ENCODE measurements at places on chromosomes 5 and 9.

- no peak for DNase-seq
Measured at GRCh38 chr5:10335711-10336470, 17.6 kb upstream of the MARCHF6 start.

DNA sequence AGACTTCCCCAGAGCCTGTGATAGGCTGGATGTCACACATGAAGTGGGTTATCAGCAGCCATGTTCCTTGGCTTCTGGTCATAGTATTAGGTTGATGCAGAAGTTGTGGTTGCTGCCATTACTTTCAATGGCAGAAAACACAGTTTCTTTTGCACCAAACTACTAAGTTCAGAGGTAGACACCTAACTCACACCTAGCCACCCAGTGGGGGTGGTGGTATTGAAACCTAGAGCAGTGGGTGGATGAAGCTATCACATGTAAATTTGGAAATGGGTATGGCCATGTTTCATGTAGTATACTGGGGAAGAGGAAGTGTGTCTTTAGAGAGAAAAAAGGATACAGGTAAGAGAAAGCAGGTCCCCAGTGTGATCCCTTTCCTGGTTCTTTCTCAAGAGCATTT lies 347.9 kb upstream of the SEMA6A start:
- DNase-seq, result no peak

- DNase-seq, result no peak
Measured at GRCh38 chr9:131704141-131704983, 35.5 kb downstream of the RAPGEF1 start.

DNA sequence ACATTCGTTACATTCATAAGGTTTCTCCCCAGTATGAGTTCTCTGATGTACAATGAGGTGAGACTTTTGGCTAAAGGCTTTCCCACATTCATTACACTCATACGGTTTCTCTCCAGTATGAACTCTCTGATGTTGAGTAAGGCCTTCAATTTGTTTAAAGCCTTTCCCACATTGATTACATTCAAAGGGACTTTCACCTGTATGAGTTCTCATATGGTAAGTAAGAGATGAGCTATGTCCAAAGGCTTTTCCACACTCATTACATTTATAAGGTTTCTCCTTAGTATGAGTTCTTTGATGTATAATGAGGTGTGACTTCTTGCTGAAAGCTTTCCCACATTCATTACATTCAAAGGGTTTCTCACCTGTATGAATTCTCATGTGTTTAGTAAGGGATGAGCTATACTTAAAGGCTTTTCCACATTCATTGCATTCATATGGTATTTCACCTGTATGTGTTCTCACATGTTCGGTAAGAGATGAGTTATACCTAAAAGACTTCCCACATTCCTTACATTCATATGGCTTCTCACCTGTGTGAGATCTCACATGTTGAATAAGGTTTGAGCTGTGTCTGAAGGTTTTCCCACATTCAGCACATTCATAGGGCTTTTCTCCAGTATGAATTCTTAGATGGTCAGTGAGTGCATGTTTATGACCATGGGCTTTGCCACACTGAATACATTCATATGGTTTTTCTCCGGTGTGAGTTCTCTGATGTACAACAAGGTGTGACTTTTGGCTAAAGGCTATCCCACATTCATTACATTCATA lies 13.5 kb downstream of the ZFP37 start:
- DNase-seq, result no peak

DNA sequence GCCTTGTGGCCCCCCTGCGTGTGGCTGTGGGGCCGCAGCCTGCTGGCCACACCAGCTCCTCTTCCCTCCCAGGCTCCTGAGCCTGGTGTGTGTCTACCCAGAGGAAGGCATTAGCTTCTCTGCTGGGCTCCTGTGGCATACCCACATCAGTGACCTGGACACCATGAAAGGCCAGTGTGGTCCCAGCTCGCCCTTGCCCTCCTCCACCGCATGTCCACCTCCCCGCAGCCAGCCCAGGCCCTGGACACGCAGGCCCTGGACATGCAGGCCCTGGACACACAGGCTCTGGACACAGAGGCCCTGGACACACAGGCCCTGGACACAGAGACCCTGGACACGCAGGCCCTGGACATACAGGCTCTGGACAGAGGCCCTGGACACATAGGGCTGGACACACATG lies 153.4 kb upstream of the PPP1R26 start:
- DNase-seq, result no peak

DNA sequence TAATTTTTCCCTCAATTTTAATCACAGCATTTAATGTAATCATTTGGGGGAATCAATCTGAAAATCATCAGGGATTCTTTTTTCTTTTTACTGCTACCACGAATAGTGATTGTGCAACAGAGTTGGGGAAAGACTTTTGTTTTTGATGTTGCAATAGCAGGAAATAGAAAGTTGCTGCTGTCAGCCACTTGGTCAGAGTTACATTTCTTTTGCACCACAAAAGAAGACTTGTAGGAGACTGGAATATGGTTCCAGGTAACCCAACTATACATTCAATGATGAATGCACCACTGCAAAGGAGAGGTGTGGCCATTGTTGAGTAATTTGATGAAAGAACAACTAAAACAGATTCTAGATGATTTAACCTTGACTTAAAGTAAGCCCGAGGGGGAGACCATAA lies 46.3 kb upstream of the PALM2AKAP2 start:
- no peak for DNase-seq

- DNase-seq, result no peak
Measured at GRCh38 chr9:38081356-38082108, 12.5 kb upstream of the SHB start.

- no peak for DNase-seq
Measured at GRCh38 chr9:76717613-76718012, 46.6 kb upstream of the PCA3 start.

DNA sequence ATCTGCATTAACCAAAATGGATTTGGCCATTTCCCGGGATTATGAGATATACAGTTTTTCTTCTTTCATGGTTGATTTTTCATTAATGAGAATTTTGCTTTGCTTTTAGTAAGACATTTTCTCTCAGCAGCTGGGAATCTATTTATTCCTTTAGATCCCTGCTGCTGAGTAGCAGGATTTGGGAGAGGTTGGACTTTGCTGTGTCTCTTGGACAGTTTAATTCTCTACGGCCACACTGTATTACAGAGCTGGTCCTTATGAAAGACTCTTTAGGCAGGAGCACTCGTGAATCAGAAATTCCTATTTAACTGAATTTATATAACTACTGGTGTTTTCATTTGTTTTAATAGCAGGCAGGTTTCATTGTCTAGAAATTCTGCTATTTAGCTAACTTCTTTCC lies 1.6 kb downstream of the UNC13B start:
- DNase-seq, result no peak

- no peak for DNase-seq
Measured at GRCh38 chr5:72123764-72124376, 16.6 kb downstream of the MAP1B start.

DNA sequence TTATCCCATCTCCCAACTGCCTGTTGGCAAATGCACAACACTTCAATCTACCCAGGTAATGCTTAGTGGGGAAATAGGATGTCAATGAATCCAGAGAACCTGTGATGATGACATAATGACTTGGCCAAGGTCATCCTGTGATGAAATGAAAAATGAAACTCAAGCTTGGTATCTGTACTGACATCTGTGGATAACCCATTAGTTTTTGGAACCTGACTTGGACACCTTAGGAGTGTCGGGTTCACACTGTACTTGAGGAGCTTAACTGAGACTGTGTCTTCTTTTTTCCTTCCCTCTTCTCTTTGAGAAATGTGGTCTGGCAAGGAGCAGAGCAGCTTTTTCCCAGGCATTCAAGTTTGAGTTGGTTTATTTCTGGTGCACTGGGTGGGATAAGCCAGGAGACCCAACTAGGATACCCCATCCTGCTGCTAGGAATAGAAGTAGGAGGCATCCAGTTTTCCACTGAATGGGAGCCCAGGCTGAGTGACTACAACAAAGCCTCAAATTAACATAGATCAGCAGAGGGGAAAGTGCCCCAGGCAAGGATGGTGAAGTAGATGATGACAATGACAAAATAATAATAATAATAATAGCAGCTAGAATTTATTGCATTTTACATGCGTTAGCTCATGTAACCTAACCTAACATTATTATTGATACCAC lies 72.1 kb downstream of the ADRB2 start:
- DNase-seq, result no peak

DNA sequence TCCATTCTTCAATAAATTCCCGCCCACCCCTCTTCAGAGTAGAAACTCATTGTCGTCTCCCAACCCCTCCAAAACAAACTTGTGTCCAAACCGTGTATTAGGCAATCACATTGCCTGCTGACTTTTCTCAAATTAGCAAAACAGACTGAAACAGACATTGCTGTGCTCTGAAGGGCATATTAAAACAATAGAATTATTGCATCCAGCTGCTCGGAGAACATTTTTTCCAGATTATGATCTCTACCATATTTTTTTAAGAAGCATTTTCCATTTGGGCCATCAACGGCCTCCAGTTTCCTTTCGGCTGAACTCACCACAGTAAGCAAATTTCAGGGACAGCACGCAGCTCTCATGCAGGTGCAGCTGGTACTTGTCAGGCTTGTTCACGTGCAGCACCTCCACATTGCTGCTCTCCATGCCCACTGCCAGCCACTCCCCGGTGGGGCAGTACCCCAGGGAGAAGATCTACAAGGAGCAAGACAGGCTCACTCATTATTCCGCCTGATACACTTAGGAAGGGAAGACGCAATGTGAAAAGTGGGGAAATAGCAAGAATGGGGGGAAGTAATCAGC lies 104.1 kb downstream of the TLE1 start:
- DNase-seq, result no peak

GRCh38 chr5:75886706-75887105 lies 169.5 kb upstream of the POC5 start:
- no peak for DNase-seq

Data from stimulated activated CD4-positive, alpha-beta T cell treated with anti-CD3 and anti-CD28 coated beads, Interleukin-12 subunit alpha, Interleukin-12 subunit beta, amount 100 ng/mL, for 48 hours (primary cell).